ENCODE measurements at places on chromosomes 12 and 14. TPM values are rescaled to one million over a fixed set of nuclear protein-coding genes. Genes with fewer than 3 reads are reported as not detected.

The GRIP1 gene
- 122 TPM for total RNA-seq

The IRAK3 gene
- 4.1 TPM for total RNA-seq

The MMP14 gene
- 6.9 TPM for total RNA-seq

The DYRK4 gene
- 17.9 TPM for total RNA-seq

The OASL gene
- not detected for total RNA-seq

The ASCL4 gene
- not detected for total RNA-seq

The PRB2 gene
- not detected for total RNA-seq
